ENCODE measurements at places on chromosomes 5 and 9.

- no peak for DNase-seq
Measured at GRCh38 chr5:17180864-17181723, 36.3 kb upstream of the BASP1 start.

DNA sequence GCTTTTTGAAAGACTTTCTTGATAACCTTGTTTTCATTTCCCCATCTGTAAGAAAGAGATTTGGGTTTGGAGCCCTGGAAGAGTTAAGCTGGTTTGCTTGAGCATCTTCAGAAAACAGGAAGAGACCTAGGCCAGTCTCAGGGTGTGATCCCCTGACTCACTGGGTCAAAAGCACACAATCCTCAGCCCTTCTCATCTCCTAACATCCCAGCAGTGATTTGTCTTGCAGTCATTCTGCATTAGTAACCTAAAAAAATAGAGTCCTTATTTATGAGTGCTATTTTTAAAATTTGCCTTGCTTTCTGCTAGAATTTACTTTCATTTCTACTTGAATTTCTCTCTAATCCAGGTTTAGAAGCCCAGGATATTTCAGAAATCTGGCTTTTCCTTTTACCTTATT lies 16.4 kb upstream of the ARSB start:
- DNase-seq: no peak

DNA sequence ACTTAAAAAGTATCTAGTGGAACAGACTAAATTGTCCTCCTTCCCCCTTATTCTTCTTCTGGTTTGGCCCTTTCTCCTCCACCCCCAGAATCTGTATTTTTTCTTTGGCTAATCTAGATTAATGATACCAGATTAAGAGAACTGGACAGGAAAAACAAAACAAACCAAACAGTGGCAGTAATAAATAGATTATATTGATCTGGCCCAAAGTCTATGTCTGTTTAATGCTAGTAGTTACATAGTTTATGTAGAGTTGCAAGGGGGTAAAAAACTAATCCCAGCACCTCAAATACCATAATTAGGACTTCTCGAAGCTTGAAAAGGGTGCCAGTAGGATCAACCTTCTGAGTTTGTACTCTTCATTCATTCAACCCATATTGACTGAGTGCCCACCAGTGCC lies 104.5 kb downstream of the ARL15 start:
- DNase-seq: no peak

DNA sequence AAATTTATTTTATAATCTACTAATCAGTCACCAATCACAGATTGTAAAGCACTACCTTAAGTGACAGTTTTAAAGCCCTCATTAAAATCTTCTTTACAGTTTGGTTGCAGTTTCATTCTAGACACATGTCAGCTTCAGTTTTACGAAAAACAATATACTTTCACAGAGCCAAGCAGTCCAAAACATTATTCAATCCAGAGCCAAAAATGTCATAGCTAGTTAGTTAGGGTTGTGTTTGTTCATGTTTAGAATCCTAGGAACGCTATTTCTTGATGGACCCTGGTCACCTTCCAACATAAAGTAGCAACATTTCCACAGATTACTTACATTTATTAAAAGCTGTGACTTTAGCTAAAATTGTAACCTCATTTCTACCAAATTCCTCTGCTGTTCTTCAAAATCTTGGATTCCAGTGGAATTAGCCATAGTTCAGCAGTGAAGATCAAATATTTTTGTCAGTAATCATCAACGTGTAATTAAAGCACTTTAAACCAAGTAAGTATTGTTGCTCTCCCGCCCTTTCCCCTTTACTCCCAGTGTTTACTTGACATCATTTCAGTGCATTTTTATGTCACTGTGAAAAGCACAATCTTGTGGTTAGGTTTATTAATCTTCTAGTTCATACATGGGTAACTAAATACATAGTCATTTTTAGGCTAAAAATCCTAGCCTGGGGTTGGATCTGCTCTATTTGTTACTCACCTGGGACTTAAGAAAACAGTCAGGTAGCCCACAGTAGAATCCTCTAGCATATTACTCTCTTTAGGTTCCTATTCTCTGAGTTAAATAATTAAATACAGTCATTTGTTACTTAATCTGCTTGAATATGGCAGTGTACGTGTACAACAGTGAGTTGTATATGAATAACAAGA lies 74.3 kb downstream of the NIPBL start:
- DNase-seq: no peak

GRCh38 chr9:136587944-136588662 lies 42.3 kb upstream of the NOTCH1 start:
- no peak for DNase-seq

- no peak for DNase-seq
Measured at GRCh38 chr9:137301081-137301947, 757 bp downstream of the NRARP start.

GRCh38 chr9:115396071-115396529 lies 278.1 kb upstream of the TNC start:
- DNase-seq: no peak

DNA sequence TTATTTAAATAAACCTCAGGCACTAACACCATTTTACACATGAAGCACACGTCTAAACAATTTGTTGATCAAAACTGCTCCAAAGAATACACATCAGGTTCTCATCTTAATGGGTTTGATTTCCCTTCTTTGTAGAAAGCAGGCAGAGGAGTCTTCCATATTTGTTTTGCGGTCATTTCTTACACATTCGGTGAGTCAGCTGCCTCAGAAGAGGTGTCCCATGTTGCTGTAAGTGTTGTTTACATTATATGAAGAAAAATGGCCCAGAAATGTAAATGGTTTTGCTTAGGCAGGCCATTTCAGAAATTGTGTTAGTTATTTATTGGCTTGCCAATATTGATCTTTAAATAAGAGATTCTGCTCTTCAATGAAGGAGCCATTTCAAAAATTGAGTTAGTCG lies 325.8 kb downstream of the TENT4A start:
- DNase-seq: no peak

DNA sequence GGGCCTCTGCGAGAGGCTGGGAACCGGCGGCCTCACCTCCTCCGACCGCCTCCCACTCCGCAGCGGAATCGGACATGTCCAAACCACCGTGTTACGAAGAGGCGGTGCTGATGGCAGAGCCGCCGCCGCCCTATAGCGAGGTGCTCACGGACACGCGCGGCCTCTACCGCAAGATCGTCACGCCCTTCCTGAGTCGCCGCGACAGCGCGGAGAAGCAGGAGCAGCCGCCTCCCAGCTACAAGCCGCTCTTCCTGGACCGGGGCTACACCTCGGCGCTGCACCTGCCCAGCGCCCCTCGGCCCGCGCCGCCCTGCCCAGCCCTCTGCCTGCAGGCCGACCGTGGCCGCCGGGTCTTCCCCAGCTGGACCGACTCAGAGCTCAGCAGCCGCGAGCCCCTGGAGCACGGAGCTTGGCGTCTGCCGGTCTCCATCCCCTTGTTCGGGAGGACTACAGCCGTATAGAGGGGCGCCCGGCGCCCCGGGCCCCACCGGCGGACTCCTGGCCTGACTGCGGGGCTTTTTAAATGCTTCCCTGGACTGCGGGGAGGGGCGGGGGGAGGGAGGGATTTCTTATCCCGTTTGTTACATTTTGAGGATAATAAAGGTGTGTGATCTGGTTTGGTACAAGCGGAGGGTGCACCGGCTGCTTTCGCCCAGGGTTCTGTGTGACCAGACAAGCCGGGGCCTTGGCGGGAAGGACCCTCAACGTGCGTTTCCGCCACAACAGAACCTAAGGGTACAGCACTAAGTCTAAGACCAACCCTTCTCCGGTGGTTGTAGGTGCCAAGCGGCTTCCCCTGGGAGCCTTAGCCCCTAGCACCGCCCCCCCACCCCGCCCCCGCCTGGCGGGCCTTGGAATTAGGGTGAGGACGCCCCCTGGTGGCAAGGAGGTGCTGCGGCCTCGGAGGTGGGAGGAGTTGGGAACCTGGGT lies 9.3 kb downstream of the PRR7 start:
- DNase-seq: peak; percentile 95

- DNase-seq: no peak
Measured at GRCh38 chr5:95941756-95942155, 19.9 kb downstream of the ELL2 start.

DNA sequence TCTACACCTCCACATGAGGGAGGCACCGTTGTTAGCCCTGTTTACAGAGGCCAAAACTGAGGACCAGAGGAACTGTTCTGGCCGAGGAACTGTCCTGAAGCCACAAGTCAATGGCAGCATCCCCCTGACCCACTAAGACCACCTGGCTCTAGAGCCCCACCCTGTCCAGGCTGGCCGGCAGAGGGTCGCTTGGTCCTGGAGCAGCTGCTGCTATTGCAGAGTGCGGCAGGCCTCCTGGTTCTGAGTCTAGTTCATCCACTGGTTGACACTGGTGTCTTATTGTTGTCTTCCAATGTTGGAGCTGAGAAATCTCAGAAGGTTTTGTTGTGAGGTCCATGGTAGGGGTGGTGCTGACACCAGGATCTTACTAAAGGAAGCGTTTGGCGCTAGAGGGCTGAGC lies 26.6 kb upstream of the ANGPTL2 start:
- no peak for DNase-seq

- no peak for DNase-seq
Measured at GRCh38 chr9:127905788-127906191, 6.4 kb upstream of the ST6GALNAC6 start.

DNA sequence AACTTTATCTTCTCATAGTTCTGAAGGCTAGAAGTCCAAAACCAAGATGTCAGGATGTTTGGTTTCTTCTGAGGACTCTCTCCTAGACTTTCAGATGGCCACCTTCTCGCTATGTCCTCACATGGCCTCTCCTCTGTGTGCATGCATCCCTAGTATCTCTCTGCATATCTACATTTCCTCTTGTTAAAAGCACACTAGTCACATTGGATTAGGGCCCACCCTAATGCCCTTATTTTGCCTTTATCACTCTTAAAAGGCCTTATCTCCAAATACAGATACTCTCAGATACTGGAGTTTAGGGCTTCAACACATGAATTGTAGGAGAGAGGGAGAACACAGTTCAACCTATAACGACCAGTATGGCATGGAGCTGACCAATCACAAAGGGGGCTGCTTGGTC lies 151.7 kb downstream of the PRELID2 start:
- no peak for DNase-seq

- DNase-seq: no peak
Measured at GRCh38 chr9:84966876-84967830, 297.6 kb downstream of the NTRK2 start.

DNA sequence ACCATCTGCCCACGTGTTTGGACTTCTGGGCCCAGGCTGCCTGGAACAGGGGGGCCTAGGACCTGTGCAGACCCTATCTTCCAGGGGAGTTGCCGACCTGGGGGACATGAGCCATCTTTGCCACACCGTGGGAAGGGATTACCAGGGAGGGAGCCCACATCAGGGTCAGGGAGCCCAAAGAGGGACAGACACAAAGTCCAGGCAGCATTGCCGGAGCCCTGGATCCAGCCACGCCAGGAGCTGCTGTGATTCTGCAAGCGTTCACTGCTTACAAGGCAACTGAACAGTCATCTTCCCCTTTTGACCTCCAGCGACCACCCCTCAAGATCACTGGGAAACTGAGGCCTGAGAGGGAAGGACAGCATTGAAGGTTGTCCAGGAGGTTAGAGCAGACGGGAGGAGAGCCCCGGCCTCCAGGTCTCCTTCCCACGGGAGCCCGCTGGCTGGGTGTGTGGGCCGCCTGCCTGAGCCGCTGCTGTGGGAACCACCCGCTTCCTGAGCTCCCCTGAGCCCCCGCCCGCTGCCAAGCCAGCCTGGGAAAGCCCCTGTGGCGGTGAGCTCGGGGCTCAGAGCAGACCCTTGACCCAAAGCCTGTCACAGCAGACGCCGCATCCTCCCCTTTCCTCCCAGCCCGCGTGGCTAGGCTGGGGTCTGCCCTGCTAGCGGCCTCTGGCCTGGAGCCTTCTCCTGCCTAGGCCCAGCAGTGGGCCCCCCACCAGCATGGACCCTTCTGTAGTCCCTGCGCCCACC lies 17.1 kb upstream of the NOTCH1 start:
- DNase-seq: no peak

- peak; percentile 9 for DNase-seq
Measured at GRCh38 chr5:14109041-14109747, 33.9 kb upstream of the TRIO start.

DNA sequence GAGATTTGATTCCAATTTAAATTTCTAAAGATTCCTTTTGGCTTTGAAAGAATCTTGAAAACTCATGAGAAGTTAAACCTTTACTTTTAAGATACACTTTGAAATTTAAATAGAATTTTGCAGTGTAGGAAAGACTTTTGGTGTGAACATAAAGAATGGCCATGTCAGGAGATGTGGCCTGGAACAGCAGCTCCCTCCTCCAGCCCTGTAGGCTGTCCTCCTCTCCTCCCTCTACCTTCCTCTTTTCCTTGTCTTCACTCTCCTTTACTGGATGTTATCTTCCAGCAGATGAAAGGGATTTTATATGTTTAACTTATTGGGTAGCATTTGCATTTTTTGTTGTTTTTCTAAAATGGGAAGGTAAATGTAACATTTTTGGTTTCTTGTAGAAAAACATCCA lies 18.9 kb downstream of the ASPN start:
- DNase-seq: no peak

- DNase-seq: no peak
Measured at GRCh38 chr5:76604838-76605237, 18.4 kb downstream of the F2RL2 start.

- peak; percentile 3 for DNase-seq
Measured at GRCh38 chr9:113963017-113963620, 87.0 kb downstream of the ZNF618 start.

GRCh38 chr5:61167382-61167781 lies 5.1 kb upstream of the SMIM15 start:
- DNase-seq: no peak

DNA sequence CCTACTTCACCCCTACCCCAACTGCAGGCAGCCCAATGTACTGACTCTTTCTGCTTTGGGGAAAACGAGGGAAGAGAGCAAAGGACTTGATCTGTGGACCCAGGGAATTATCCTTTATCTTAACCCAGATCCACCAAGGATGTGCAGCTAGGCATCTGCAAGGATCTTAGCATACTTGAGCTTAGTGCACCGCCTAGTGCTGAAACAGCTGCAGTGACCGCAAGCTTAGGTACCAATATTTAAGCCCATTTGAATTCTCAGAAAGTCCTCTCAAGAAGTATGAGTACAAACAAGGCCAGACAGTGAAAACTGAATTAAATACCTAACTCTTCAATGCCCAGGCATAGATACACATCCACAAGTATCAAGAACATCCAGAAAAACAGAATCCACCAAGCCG lies 576.7 kb upstream of the ADAMTS16 start:
- no peak for DNase-seq

- no peak for DNase-seq
Measured at GRCh38 chr5:158820891-158821290, 278.8 kb downstream of the EBF1 start.

DNA sequence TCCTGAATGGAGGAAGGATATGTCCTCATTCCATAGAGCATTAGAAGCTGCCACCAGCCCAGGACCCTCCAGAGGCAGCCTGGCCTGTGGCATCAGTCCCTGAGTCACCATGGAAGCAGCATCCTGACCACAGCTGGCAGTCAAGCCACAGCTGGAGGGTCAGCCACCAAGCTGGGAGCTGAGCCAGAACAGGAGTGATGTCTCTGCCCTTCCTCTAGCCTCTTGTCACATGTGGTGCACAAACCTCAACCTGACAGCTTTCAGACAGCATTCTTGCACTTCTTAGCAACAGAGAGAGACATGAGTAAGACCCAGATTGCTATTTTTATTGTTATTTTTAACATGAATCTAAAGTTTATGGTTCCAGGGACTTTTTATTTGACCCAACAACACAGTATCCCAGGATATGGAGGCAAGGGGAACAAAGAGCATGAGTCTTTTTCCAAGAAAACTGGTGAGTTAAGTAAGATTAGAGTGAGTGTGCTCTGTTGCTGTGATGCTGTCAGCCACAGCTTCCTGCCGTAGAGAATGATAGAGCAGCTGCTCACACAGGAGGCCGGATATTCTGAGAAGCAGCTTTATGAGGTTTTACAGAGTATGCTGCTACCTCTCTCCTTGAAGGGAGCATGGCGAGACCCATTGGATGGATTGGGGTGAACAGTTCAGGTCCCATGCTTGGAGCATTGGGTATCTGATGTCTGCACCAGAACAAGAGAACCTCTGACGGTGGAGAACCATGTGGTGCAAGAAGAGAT lies 13.0 kb upstream of the CYFIP2 start:
- no peak for DNase-seq
